ENCODE measurements at places on chromosomes 2 and 18. TPM values are rescaled to one million over a fixed set of nuclear protein-coding genes. Genes with fewer than 3 reads are reported as not detected.

- DNase-seq, result no peak
Observed at GRCh38 chr2:52445686-52446085, 1321.9 kb upstream of the CHAC2 start.

DNA sequence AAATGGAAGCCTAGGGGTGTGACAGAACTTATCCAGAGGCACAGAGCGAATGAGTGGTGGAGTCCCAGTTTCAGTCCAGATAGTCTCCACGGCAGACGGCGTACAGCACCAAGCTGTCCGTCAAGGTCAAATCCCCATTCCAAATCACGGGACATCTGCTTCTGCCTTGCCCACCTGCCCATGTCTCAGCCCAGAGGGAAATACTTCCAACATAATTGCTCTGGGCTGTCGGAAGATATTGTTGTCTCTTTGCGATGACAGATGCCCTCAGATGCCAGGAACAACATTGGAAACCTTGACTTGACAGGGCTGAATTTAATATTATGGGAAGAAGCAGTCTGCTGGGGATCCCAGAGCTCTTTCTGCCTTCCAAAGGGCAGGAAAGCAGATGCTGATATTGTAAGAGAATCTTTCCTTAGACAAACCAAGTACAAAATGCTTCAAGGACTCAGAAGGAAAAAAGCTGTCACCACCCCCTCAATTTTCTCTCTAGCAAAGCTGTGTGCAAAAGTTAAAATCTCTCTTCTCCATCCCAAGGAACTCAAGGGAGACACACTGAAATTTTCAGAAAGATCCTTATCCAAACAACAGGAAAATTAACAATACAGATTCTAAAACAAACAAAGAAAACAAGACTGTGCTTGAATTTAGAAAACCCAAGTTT, 364.0 kb downstream of the LRATD1 start:
- DNase-seq, result no peak

DNA sequence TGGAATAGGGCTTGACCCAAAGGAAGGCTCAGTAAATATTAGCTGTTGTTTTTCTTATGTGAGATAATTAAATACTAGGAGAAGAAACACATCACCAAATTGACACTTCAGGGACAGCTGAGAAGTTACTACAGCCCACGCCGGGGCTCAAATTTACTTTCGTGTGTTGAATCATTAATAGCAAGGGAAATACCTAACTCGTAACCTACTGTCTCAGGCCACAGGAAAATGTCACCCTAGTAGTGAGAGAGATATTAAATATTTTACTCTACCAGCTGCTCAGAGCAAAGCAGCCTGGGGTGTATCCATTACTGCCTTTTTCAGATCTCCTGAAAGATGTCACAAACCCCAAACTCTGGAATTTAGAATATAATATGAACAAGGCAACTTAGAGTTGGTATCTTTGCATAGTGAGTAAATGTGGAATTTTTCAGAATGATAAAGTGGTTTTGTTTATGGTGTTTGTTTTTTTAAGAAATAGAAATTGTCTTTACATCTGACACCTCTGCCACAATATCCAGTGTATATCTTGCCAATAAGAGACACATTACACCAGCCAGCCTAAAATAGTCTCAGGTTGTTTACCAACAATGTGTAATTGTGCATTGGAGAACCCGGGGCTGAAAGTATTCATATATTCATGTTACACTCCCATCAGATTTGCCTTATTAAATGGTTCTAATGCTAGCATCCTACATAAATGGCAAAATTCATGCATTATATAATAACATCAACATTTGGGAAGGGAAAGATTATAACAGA, 48.4 kb downstream of the ATP8B1 start:
- no peak for DNase-seq

DNA sequence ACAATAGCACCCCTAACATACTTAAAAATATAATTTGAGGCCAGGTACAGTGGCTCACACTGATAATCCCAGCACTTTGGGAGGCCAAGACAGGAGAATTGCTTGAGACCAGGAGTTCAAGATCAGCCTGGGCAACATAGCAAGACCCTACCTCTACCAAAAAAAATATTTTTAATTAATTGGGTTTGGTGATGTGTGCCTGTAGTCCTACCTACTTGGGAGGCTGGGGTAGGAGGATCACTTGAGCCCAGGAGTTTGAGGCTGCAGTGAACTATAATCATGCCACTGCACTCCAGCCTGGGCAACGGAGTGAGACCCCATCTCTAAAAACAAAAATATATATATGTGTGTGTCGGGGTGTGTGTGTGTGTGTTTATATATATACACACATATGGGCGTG, 91.3 kb downstream of the MEMO1 start:
- no peak for DNase-seq

LMAN2L gene
- total RNA-seq, result 39.8 TPM

GRCh38 chr2:55926246-55926645, 2.7 kb upstream of the EFEMP1 start:
- DNase-seq, result no peak

AFF3 gene
- 0.56 TPM for total RNA-seq

DNA sequence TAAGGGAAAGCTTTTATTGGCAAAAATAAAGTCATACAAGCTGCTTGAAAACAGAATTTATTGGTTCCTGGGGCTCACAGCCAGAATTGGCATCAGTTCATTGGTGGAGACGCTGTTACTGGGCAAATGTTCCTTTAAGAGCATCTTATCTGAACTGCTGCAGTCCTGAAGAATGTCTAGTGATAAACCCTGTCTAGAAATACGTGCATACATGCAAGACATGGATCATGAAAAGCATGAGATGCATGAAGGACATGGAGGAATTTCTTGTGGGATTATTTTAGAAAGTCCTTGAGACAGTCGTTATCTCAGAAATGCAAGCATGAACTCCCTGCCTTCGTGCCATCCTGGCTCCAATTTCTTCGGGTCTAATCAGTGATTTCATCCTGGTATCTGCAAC, 32.5 kb upstream of the FHOD3 start:
- no peak for DNase-seq

- no peak for DNase-seq
Observed at GRCh38 chr2:36567711-36568408, 30.1 kb downstream of the FEZ2 start.

Data from neural progenitor cell (in vitro differentiated cells).